ENCODE measurements at places on chromosomes 6 and 20.

- DNase-seq = peak; percentile 81
Measured at GRCh38 chr6:123802697-123803503, 765 bp upstream of the NKAIN2 start.

DNA sequence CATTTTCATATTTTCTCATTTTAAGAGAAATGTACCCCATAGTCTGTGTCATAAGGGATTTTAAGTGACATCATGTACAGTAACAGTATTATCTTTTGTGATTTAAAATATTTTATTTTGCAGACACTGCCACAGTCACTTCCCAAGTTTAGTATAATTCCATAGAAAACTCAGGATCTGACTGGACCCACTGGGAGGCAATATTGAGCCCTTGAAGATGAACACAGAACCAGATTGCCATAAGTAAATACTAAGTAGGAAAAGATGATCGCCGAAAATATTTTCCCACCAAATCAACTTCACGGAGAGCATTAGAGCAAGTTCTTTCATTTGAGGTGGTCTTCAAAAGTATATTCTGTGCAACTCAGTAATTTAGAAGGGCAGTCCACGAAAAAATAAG is 17.6 kb upstream of the PKHD1 start:
- no peak for DNase-seq

GRCh38 chr6:20757761-20758160 is 223.5 kb downstream of the CDKAL1 start:
- DNase-seq = no peak

- DNase-seq = no peak
Measured at GRCh38 chr6:54411767-54412166, 103.5 kb downstream of the TINAG start.

- peak; percentile 32 for DNase-seq
Measured at GRCh38 chr6:32974016-32974333, 5.6 kb downstream of the BRD2 start.

DNA sequence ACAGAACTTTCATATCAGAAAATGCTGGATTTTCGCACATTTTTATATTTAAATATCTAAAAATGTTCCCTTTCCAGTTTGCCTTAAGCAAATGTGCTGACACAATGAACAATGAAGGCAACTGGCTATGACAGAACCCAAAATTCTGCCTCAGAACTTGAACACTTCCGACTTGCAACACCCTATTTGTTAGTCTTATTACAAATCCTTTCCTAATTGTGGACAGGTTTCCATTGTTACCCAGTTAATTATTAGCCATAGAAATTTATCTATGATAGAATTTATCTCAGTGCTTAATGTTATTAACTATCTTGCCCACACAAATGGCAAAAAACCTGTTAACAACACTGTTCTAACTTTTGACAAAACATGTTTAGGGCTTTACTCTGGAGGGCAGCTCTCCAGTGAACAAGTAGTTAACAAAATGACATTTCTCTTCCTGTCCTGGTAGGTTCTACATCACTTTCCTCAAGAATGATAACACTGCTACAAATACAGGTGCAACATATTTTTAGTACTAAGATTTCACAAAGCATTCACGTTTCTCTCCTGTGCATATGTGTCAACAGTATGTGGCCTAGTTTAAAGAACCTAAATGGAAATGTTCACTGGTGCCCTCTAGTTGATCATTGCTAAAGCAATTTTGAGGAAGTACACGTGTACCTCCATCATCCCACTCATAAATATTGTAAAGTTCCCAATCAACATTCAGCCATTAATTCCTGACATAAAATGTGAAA is 58.4 kb downstream of the HIVEP2 start:
- no peak for DNase-seq

All from activated T-cell treated with anti-CD3 and anti-CD28 coated beads, Interleukin-2, amount 50 U/mL, for 48 hours (primary cell).